Pancreas (tissue), 10 donors: ENCODE measurements at places on chromosomes 7 and 10.

DNA sequence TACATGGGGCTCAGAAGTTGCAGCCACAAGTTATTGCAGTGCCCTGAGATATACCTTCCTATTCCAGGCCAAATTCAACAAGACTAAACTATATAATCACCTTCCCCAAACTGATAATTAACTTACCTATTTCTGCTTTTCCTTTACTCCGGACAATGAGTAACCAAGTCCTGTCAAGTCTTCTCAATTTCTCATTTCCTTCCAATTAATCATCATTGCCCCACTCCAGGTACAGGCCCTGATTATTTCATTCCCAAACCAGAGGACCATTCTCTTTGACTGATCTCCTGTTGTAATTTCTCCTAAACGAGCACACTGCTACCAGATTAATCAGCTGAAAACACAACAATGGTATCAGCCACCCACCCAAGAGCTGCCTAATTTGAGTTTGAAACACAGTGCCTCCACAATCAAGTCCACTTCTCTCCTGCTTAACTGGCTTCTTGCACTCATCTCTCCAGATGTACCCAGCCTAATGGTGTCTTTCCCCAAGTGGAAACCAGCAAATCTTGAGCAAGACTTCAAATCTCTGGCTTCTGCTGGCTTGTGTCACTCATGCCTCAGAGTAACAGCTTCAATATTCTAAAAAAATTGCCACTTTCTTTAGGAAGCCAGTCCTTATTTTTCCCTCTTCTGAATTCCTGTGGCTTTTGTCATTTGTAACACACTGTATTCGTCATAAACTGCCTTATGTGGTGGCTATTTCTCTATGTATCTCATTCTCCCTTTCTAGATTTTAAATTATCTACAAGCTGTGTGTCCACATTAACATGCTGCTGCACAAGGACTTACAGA lies 89.1 kb downstream of the CDK6 start:
- DNase-seq = no peak

GRCh38 chr10:62514079-62514693 lies 140.0 kb downstream of the ZNF365 start:
- DNase-seq = no peak

DNA sequence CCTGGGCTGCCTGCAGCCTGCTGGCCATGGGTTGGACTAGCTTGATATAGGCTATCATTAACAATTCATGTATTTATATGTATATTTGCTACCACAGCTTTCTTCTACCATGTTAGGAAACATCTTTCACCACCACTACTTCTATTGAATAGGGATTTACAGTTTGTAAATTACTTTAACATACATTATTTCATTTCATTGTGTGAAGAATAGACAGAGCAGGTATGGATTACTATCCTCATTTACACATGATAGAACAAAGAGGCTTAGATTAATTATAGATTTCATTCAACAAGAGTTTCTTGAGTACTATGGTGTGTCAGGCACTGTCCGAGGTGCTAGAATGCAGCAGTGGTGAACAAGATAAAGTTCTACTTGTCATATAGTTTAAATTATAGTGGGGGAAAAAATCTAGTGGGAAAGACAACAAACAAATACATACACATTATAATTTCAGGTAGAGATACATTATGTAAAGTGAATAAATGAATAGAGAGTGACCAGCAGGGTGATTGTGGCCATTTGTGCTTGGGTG lies 20.6 kb downstream of the VTI1A start:
- DNase-seq = no peak

- DNase-seq = no peak
Measured at GRCh38 chr10:63236113-63236935, 103.2 kb downstream of the NRBF2 start.

DNA sequence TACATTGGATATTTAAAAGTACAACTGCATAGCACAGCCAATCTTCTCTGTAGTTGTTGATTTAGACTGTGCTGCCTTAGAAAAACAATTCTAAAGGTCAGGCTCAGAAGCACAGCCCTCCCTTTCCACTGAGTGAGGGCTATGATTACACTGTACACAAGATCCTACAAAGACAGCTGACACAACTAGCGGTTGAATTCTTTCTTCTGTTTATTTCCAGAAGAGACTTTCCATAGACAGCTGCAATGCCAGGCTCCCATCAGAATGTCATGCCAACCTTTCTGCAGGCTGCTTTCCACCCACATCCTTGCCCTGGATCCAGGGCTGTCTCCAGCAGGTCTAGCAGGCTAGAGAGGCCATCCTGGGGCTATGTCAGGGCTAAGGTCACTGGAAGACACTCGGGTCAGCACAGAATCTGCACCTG lies 39.3 kb downstream of the FAM13C start:
- DNase-seq = no peak

DNA sequence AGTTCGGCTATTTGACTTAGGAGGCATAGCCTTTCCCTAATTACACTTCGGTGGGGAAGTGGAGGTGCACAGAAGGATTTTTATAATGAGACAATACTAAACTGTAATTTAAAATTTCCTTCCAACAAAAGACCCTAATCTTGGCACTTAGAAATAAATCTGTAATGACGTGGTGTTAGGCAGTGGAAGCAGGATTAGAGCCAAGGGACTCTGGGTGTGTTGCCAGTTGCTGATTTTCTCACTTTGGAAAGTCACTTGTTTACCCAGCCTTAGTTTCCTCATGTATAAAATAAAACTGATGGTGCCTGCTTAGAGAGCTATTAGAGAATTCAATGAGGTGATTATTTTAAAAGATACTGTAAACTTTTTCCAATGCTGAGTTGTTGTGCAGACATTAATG lies 287.2 kb downstream of the AUTS2 start:
- DNase-seq = no peak

GRCh38 chr10:47257396-47258120 lies 42.4 kb upstream of the GDF10 start:
- DNase-seq = no peak

DNA sequence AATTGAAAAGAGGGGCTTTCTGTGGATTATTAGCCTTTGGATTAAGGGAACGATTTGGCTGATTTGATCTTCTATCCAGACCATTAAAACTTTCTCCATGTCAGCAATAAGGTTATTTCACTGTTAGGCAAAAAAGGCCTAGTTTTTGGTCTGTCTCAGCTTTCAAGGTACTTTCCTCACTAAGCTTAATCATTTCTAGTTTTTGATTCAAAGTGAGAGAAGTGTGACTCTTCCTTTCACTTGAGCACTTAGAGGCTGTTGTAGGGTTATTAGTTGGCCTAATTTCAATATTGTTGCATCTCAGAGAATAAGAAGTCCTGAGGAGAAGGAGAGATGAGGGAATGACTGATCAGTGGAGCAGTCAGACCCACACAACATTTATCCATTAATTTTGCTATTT lies 596.0 kb upstream of the TPK1 start:
- DNase-seq = no peak

- DNase-seq = peak; percentile 94
Measured at GRCh38 chr10:125123476-125124114, 36.8 kb downstream of the CTBP2 start.

DNA sequence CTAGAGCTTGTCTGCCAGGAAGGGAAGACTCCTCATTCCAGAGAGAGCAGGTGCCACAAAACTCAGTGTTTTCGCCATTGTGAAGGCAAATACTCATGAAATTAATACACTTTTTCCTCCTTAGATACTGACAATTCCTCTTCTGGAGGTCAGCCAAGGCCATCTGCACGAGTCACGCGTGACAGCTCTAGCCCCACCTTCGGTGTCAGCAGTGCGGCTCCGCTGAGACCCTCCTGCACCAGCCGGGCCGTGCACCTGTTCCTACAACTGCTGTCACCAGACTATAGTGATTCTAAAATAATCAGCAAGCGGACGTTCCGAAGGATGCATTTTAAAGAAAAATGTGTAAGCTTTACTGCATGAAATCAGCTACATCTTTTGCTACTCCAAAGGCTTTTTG lies 127.7 kb downstream of the DIP2C start:
- no peak for DNase-seq

DNA sequence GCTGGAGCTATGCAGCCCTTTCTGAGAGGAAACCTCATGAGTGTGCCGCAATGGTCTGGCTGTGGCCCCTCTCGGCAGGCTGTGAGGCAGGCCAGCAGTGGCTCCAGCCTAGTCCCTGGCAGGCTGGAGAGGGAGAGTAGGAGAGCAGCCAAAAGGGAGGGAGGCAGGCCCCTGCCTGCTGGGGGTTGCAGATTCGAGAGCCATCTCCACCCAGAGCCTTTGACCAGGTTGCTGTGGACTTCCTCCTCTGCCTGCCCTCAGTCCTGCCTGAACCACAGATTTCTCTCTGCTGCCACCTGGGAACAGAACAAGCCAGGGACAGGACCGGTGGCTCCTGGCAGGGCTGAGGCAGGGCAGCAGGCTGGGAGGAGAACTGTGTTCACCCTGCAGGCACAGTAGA lies 13.9 kb downstream of the PAX2 start:
- DNase-seq = no peak

DNA sequence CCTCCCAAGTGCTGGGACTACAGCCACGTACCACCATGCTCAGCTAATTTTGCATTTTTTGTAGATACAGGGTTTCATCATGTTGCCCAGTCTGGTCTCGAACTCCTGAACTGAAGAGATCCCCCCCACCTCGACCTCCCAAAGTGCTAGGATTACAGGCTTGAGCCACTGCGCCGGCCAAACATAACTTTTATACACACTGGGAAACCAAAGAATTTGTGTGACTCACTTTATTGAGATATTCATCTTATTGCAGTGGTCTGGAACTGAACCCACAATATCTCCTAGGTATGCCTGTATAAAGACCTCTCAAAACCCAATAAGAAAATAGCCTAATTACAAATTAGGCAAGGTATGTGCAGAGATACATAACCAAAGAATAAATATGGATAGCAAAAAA lies 182.6 kb upstream of the FEZF1 start:
- DNase-seq = no peak

DNA sequence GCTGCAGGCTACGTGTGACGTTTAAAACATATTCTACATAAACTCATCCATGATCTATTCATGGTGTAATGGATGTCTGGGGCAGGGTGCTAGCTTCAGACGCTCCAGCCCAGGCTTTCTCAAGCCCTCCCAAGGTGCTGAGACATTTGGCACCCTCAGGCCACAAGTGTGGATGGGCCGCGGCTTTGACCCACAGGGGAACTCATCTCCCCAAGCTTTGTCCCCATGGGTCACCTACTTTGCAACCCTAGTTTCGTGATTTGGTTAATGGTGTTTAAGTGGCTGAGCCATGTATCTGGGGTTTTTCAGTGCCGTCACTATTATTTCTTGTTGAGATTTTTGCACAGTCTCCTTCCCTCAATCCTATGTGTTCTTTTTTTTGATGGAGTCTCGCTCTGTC lies 66.0 kb downstream of the GRK5 start:
- DNase-seq = no peak

DNA sequence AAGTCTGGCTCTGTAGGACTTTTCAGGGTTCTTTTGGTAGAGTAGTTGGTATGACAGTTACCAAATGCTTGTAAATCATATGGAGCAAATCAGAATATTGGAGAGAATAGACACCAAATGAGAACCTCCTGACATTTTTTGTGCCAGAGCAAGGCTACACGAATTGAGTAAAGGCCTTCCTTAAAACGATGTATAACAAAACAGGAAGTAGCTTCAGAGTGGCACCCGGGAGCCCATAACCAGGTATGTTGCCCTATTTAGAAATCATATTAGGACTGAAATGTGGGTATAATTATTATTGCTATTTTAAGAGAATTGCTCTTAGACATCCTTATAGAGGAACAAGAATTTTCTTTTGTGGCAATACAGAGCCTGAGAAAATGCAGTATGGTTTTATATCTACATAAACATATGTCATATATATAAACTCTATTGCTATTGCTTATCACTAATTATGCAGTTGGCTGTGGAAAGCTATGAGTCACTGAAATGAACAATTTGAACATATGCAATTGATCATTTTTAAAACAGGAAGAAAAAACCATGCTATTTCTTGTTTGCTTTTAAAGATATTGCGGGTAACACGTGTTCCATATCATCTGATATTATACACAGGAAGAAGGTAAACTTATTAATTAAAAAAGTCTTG lies 197.4 kb upstream of the MTPN start:
- DNase-seq = no peak

- no peak for DNase-seq
Measured at GRCh38 chr7:43637114-43637806, 54.4 kb downstream of the STK17A start.

DNA sequence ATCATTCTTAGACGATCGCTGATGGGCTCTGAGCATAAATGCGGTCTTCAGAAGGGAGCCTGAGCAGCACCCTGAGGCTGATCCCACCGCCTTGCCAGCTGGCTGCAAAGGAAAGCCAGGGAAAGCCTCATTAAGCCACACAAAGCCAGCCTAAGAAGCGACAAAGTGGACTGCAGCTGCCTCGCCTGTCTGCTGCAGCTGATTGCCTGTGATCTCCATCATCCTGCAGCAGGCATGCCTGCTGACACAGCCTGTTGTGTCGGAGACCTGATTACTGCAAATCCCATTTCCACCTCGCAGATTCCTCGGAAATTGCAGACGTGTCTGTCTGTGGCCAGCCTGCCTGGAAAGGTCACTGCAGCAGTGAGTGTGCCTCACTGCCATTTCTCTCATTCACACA lies 1087.0 kb upstream of the AUTS2 start:
- no peak for DNase-seq

DNA sequence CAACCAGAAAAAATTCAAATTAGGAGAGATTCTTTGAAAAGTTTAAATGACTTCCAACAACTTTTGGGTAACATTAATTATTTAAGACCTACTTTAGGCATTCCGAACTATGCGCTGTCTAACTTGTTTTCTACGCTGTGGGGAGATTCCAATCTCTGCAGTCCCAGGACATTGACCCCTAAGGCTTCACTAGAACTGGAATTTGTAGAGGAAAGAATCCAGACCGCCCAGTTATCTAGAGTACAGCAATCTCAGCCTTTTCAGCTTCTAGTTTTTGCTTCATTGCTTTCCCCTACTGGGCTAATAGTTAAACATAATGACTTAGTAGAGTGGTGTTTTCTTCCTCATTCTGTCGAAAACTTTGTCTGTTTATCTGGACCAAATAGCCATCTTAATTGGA lies 14.9 kb upstream of the DDC start:
- no peak for DNase-seq

DNA sequence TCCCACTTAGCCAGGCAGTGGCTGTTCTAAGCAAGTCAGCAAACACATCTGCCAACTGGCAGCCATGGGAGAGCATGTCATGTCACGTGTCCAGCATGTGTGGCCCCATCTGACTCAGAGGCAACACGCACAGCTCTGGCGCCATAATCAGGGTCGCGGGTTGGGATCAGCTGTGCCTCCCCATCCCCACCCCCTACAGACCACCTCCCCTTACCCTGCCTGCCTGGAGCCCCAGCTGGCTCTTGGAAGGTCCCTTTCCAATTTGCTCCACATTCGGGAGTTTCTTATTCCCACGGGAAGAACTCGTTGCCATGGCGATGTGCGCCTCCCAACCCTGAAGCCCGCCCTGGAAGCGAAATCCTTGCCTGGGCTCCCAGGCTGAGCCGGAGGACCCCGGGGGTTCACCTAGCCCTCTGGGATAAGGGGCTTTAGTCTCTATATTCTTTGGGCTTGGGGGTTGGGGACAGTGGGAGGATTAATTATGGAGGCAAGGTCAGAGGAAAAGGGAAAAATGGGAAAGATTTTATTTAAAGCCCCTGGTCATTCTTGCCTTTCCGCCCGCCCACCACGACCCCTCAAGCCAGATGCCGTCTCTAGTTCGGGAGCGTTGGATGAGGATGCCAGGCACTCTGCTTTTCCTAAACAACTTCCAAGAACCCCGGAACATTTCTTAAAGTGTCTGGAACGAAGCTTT lies 283.7 kb downstream of the ZEB1 start:
- peak; percentile 73 for DNase-seq

GRCh38 chr10:116444527-116445142 lies 17.0 kb downstream of the PNLIPRP3 start:
- DNase-seq = no peak

GRCh38 chr10:80131499-80131901 lies 1.0 kb upstream of the PLAC9 start:
- no peak for DNase-seq
